ENCODE measurements at places on chromosomes 4 and X.

DNA sequence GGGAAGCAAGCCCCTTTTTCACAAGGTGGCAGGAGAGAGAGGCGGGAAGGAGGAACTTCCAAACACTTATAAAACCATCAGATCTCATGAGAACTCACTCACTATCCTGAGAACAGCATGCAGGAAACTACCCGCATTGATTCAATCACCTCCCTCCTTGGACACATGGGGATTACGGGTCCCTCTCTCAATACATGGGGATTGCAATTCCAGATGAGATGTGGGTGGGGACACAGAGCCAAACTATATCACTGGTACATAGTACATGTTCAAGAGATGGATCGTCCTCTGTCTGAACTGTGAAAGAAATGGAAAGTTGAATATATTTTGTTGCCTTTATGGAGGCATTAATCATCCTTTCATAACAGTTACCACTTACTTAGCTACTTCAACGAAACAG is 12.8 kb downstream of the EREG start:
- DNase-seq: no peak

DNA sequence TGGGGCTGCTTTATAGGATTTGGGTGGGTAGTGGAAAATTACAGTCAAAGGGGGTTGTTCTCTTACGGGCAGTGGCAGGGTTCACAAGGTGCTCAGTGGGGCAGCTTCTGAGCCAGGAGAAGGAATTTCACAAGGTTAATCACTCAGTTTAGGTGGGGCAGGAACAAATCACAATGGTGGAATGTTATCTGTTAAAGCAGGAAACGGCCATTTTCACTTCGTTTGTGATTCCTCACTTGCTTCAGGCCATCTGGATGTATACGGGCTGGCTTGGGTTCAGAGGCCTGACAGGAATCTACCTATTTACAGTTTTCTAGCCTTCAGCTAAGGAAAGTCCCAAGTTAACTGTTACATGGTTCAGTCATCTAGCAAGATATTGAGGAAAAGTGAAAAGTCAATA is 1003.5 kb downstream of the STPG2 start:
- DNase-seq: no peak

DNA sequence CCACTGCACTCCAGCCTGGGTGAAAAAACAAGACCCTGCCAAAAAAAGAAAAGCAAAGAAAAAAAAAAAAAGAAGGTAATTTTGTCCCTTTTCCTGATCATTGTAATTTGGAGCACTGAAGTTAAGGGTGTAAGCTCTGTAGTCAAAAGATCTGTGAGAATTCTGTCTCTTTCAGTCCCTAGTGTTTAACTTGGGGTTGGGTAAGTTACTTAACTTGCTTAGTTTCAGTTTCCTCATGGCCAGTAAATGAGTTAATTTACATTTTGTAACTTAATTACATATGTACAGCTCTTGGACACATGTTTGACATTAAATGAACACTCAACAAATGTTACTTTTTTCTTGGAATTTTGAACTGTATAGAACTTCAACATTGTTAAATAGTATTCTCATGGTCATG is 10.9 kb upstream of the UBE2K start:
- no peak for DNase-seq

DNA sequence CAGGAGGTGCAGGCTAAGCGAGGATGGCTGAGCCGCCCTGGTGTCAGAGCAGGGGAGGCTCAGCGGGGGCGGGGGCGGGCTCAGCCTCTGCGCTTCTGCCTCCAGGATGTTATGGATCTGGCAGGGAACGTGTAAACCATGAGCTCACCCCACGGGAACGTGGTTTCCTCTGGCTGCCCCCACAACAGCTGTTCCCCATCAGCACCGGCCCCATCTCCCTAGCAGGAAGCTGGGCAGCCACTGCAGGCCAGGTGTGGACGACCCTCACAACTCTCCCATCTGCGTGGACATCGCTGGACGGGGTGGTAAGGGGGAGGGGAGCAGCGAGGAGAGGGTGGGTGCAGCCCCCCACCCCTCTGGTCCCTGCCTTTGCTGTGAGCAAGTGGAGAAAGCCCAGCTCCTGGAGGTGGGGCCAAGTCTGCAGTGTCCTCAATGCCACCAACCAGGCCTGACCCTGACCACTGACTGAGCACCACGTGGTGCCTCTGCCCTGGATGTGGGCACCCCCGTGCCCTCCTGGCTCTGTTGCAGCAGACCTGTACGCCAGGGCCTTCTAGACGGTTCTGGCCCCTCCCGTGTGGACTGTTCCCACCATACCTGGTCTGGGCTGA is 28.1 kb upstream of the SPON2 start:
- no peak for DNase-seq

GRCh38 chr4:38139187-38139586 is 179.0 kb downstream of the PTTG2 start:
- DNase-seq: no peak

DNA sequence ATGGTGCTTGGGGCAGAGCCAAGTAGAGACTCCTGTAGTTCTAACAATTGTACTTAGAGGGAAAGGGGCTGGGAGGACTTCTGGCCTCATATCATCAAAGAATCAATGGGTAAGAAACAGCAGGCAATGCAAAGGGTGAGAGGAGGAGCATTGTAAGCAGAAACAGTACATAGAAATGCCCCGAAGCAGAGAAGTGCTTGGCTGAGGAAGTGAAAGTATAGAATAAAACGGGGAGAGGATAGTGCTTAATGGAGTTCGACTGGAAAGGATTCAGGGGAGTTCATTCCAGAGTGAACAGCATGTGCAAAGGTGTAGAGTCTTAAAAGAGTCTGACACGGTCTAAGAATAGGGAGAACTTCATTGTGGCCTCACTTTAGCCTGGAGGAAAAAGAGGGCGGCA is 103.0 kb downstream of the SYNPO2 start:
- no peak for DNase-seq

GRCh38 chr4:161656594-161656993 is 507.2 kb downstream of the FSTL5 start:
- DNase-seq: no peak

DNA sequence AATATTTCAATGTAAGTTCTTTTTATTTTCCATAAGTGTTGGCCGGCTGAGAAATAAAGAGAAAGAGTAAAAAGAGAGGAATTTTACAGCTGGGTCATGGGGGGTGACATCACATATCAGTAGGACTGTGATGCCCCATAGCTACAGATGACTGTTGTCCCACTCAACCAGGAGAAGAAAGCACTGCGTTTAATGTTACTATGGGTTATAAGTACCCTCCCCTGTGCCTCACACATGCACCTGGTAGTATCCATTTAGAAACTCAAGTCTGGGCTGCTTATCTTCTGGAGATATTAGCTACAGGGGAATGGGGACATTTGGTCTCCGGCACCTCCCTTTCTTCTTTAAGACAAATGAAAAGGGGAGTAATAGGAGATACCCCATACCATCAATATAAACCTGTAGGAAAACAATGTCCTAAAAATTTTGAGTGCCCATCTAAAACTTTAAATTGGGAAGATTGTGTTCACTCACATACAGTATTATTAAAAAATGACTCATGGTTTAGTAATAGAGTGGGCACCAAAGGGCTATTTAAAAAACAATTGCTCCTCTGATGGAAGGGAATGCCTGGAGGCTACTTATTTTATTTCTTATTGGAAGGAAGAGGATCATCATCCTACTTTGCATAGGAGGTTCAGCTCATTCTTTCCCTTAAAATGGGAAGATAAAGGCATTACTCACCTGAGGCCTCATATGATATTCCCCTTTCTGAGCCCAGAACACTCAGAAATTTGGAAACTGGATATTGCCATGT is 18.2 kb downstream of the UGT2B11 start:
- DNase-seq: no peak

GRCh38 chr4:102868153-102868780 is 525 bp upstream of the CISD2 start:
- no peak for DNase-seq

GRCh38 chrX:11321986-11322385 is 28.8 kb downstream of the AMELX start:
- DNase-seq: no peak

DNA sequence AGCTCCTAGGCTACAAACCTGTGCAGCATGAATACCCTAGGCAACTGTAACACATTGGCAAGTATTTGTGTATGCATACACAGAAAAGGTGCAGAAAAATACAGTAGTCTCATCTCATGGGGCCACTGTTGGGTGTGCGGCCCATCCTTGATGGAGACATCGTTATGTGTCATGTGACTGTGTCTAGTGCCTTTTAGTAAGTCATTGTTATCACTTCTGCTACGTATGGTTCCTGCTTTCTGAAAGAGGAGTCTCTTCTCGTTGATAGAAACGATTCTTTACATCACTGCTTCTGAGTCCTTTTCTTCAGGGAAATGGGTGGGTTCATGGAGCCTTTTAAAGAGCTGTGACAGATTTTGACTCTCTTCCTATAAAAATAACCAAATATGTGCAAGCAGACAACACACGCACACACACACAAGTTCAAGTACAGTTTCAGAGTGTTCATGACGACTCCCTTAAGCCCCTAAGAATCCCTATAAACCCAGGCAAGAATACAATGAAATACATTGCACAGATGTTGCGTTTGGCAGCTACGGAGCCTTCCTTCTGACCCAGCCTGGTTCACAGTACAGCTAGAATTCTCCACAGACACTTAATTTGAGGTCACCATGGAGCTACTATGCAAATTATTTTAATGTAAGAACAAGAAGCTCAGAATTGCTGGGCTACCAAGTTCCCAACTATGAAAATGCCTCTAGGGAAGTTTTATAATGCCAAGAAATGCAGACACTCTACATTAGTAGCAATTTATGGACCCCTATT is 10.2 kb upstream of the STK32B start:
- no peak for DNase-seq

DNA sequence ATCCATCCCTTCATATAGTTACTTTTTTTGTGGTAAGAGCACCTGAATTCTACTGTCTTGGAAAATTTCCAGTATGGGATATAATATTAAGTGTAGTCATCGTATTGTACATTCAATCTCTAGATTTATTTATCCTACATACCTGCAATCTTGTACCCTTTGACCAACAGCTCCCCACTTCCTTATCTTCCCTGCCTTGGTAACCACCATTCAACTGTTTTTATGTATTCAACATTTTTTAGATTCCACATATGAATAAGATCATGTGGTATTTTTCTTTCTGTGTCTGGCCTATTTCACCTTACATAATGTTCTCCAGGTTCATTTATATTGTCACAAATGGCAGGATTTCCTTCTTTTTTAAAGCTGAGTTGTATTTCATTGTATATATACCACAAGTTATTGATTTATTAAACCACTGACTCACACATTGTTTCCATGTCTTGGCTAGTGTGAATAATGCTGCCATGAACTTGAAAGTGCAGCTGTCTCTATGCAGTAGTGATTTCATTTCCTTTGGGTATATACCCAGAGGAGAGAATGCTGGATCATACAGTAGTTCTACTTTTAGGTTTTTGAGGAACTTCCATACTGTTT is 572.5 kb downstream of the MAGEB5 start:
- no peak for DNase-seq

DNA sequence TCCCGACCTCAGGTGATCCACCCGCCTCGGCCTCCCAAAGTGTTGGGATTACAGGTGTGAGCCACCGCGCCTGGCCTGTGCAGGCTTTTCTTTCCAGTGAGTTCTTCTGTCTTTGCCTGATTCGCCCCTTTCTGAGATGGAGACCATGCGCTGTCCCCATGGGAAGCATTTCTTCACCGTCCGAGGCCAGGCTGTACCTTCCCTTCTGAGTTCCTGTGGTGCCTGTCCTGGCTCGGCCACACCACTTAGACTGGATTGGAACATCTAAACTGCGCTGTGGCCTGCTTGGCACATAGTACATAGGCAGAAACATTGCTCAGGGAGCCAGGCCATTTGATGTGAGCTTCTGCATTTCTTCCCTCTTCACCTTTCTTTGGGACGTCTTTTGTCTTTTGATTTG is 23.7 kb downstream of the FAM193A start:
- DNase-seq: no peak

DNA sequence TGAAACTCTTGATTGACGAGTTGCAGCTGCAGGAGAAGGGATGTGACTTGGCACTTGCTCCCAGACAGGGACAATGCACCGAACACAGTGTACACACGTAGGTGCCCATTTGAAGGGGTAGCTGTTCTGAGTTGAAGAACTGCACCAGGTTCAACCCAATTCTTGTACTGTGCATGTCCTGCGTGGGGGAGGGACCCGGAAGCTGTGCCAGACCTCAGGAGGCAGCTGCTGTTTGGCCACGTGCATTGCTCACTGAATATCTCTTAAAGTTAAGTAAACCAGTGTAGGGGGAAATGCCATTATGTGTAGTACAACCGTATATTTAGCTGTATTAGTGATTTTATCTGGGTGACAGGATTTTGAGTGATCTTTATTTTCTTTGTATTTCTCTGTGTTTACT is 12.0 kb upstream of the RBBP7 start:
- DNase-seq: no peak

GRCh38 chr4:73988061-73988460 is at the start of gene PPBP:
Gene PPBP, minus strand, starts transcription at chr4:73988190. Its CDS starts 87 bp downstream, at chr4:73988103.
- no peak for DNase-seq

- DNase-seq: no peak
Observed at GRCh38 chr4:147430111-147430510, 50.8 kb upstream of the EDNRA start.

GRCh38 chr4:183101956-183102480 is 3.0 kb downstream of the WWC2 start:
- no peak for DNase-seq

GRCh38 chr4:43485196-43485595 is 592.7 kb downstream of the GRXCR1 start:
- no peak for DNase-seq

DNA sequence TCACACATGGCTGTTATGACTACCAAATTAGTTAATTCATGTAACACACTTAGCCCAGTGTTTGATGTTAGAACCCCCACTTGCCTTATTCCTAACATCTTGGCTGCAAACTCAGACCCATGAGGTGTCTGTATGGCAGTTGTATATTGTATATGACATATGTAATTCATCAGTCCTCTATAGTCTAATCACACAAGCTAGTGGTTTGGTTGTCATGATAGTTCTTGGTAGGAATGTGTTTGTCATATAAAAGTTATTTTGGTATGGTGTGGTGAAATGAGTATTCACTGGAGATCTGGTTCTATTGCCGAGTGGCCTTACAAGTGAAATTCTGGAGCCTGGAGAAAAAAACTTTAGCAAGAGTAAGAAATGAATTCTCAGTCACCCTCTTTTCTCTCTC is 149.2 kb downstream of the AWAT2 start:
- DNase-seq: no peak

- DNase-seq: no peak
Observed at GRCh38 chr4:155789391-155789790, 30.6 kb downstream of the GUCY1B1 start.

DNA sequence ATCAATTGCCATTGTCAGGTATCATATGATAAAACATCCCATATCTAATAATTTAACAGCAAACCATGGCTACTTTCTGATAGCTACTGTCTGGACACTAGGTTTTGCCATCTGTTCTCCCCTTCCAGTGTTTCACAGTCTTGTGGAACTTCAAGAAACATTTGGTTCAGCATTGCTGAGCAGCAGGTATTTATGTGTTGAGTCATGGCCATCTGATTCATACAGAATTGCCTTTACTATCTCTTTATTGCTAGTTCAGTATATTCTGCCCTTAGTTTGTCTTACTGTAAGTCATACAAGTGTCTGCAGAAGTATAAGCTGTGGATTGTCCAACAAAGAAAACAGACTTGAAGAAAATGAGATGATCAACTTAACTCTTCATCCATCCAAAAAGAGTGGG is 7.0 kb downstream of the NPY5R start:
- DNase-seq: no peak

Measured in CD4-positive, alpha-beta T cell treated with Interleukin-2 at 100 ng/mL for 4 hours (primary cell).